Brain microvascular endothelial cell (primary cell): ENCODE measurements at places on chromosomes 3 and 15.

DNA sequence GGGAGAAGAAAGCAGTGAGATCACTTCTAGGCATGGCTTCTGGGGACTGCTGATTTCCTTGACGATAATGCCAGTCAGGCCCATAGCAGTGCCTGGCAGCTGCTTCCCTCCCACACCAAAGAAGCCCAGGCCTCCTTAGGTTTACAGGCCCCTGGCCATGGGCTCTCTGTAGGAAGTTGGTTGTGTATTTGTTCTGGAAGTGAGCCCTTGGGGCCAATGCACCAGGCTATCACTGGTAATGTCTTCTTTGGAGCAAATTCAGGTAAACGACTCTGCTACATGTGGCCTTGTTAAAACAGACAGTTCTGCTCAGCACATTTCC is 89.3 kb downstream of the CCNL1 start:
- no peak for DNase-seq

- DNase-seq = no peak
Measured at GRCh38 chr15:71683411-71684274, 126.7 kb upstream of the NR2E3 start.

- peak; percentile 13 for DNase-seq
Measured at GRCh38 chr15:37053166-37053565, 47.2 kb downstream of the MEIS2 start.

- DNase-seq = no peak
Measured at GRCh38 chr3:182500289-182500688, 293.0 kb upstream of the ATP11B start.

DNA sequence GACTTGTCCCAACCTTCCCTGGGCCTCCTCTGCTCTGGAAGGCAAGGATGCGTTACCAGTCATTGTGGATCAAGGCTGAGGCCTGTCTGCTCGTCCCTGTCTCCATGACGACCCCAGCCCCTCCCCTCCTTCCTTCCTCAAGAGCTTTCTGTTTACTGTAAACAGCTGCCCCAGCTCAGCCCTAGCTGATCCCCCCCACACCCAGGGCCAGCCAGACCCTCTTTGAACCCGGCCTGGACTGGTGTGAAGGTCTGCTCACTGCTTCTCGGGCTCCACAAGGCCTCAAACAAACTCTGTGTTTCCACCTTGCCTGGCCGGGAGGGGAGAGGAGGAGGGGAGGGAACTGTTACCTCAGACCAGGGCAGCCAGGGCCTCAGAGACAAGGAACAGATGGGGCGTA is 16.9 kb downstream of the VPS18 start:
- no peak for DNase-seq

- no peak for DNase-seq
Measured at GRCh38 chr15:68862415-68862814, 41.7 kb upstream of the ANP32A start.

- peak; percentile 40 for DNase-seq
Measured at GRCh38 chr3:4322635-4323034, 19.5 kb downstream of the SETMAR start.

DNA sequence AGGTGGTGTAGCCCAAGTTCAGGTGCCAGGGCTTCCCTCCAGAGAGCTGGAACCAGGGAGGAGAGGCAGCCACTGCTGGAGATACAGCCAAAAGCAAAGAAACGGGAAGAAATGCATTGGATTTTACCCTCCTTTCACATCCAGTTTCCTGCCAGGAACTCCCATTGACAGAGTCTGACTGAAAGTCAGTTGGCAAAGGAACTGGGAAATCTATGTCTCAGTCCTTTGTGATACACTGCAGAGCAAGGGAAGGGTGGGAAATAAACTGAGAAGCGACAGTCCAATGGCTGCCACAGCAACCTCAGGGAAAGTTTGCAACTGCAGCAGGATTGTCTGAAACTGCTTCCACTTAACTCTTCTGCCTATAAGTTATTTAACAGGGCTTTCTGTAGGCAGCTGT is 142.6 kb downstream of the SATB1 start:
- no peak for DNase-seq

DNA sequence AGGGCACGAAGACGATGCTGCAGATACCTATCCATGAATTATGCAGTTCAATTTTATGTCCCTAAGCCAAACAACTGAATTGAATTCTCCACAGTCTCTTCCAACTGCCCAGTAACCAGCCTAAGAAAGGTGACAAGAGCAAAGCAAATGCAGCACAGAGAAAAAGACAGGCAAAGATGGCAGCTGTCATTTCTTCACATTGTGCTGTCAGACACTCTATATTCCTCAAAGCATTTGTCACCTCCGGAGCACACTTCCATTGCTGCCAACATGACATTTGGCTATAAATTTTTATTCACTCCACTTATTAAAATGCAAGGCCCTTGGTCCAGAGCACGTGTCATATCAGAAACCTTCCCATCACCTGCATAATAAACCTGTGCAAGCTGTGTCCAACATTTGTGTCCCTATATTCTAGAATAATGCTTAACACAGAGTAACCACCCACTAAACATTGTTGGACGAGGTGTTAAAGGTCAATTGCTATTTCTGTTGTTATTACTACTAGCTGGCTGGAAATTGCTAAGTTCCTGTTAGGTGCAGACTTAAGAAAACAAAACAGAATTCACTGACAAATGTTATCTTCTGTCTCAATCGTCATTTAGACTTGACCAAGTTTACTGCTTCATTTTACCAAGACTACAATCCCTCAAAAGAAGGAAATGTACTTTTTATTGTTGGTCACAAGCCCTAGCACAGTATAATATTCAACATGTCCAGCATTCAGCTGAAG is 89.7 kb downstream of the MAGI1 start:
- no peak for DNase-seq

GRCh38 chr15:69170597-69170996 is 10.2 kb downstream of the GLCE start:
- DNase-seq = no peak

GRCh38 chr3:114406286-114406685 is 112.5 kb downstream of the TIGIT start:
- DNase-seq = no peak
